ENCODE measurements at places on chromosomes 7 and 10.

DNA sequence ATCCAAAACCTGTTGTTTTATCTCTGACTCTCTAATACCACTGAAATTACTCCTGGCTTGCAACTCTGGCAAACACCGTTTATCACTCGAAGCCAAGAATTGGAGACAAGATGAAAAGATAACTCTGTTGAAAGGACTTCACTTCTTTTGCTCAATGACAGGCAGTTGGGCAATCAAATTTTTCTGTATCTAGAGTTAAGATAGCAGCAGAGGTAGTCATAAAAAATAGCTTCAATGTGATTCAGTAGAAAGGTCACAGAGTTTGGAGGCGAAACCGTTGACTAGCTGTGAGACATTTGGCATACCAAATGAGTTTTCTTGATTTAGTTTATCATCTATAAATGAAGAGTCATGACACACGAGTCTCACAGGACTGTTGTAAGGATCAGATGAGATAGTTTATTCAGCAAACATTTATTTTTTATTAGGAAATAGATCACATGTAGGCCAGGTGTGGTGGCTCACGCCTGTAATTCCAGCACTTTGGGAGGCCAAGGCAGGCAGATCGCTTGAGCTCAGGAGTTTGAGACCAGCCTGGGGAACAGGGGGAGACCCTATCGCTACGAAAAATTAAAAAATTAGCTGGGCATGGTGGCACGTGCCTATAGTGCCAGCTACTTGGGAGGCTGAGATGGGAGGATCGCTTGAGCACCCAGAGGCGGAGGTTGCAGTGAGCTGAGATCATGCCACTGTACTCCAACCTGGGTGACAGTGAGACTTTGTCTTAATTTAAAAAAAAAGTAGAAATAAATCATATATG is 23.6 kb downstream of the AKR1B1 start:
- DNase-seq = no peak

- no peak for DNase-seq
Observed at GRCh38 chr7:95276114-95276513, 48.2 kb downstream of the PON1 start.

- DNase-seq = no peak
Observed at GRCh38 chr10:15540727-15541126, 169.6 kb upstream of the FAM171A1 start.

- no peak for DNase-seq
Observed at GRCh38 chr10:103698266-103698665, 157.1 kb downstream of the SH3PXD2A start.

- no peak for DNase-seq
Observed at GRCh38 chr7:23298141-23298881, 828 bp upstream of the MALSU1 start.
